ENCODE measurements at places on chromosomes 1 and 21. TPM values are rescaled to one million over a fixed set of nuclear protein-coding genes. Genes with fewer than 3 reads are reported as not detected.

Gene GSTM3
- 75.6 TPM for polyA plus RNA-seq

DNA sequence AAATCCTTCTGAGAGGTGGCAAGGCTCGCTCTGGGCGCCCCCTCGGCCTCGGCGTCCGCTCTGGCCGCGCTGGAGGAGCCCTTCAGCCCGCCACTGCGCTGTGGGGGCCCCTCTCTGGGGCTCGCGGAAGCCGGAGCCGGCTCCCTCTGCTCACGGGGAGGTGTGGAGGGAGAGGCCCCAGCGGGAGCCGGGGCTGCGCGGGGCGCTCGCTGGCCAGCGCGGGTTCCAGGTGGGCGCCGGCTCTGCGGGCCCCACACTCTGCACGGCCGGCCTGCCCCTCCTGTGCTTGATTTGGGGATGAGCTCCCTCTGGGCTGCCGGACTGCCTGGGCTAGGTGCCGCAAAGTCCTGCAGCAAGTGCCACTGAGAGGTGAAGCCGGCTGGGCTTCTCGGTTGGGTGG, 1260.7 kb upstream of the PRMT6 start:
- DNase-seq: no peak

GRCh38 chr1:62529227-62529626, 68.1 kb upstream of the ANGPTL3 start:
- DNase-seq: no peak

- no peak for DNase-seq
Measured at GRCh38 chr21:42154237-42155044, 64.5 kb upstream of the ABCG1 start.
